ENCODE measurements at places on chromosomes 7 and 10. TPM values are rescaled to one million over a fixed set of nuclear protein-coding genes. Genes with fewer than 3 reads are reported as not detected.

Gene PRF1
- total RNA-seq, result 32.3 TPM

Gene PTPRZ1
- 3.6 TPM for total RNA-seq

Gene VWDE
- total RNA-seq, result 0.90 TPM

Gene CFAP69
- 3.0 TPM for total RNA-seq

Gene EZH2
- 3.7 TPM for total RNA-seq

Gene PRKAR2B
- 7.9 TPM for total RNA-seq

Gene GIMAP2
- total RNA-seq, result 33.0 TPM

Gene OPALIN
- total RNA-seq, result not detected

Gene SLC26A5
- total RNA-seq, result 1.9 TPM

- no peak for DNase-seq
These were observed 7.3 kb downstream of the AASS start for GRCh38 chr7:122136639-122137245.

DNA sequence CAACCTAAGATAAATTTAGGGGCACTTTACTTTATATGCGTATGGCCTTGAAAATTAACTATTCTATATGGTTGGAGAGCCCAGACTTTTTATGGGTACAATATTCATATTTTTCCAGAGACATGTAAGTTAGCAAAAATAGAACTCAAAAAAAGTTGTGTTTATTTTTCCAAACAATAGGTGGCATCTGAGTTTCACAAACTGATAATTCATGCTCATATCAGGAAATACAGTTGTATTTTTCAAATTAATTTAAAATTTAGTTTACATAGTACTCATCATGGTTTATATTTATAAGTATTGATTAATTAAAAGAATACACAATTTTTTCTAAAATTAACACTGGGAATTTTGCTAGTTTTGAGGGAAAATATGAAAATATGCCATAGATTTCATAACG lies 34.6 kb downstream of the ANKRD7 start:
- DNase-seq, result no peak

DNA sequence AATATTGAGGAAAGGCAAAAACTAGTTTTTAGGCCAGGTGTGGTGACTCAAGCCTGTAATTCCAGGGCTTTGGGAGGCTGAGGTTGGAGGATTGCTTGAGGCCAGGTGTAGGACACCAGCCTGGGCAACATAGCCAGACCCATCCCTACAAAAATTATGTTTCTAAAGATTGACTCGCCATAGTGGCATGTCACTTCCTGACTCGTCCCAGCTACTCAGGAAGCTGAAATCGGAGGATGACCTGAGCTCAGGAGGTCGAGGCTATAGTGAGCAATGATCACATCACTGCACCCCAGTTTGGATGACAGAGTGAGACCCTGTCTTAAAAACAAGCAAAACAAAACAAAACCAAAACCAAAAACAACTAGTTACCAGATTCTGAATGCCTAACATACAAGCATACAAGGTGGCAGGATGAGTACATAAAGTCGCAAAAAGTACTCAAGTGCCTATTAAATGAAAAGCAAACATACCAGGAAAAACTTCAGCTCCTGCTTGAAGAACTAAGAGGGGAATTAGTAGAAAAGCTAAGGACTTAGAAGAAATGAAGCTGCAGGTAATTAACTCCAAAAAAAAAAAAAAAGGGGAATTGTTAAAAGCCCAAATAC lies 14.1 kb downstream of the ZNF398 start:
- no peak for DNase-seq

GRCh38 chr7:74722153-74722552 lies 51.7 kb upstream of the NCF1 start:
- DNase-seq, result no peak

DNA sequence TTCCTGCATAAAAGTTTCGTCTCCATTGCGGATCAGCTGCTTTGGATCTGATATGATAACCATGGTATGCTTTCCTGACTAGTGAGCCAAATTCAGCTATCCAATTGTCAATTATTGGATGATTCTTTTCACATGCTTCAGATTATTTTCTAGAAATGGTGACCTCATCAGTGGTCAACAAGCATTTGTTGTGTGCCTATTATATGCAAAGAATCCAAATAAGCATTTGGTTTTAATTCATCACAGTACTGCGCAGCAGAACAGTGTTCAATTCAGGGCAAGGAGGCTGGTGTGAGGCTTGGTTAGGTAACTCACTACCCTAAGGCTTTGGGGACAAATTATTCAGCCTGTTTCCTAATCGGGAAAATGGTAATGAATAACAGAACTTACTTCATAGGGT lies 200.5 kb downstream of the SKAP2 start:
- no peak for DNase-seq

GRCh38 chr7:81692146-81692905 lies 77.5 kb downstream of the HGF start:
- no peak for DNase-seq

DNA sequence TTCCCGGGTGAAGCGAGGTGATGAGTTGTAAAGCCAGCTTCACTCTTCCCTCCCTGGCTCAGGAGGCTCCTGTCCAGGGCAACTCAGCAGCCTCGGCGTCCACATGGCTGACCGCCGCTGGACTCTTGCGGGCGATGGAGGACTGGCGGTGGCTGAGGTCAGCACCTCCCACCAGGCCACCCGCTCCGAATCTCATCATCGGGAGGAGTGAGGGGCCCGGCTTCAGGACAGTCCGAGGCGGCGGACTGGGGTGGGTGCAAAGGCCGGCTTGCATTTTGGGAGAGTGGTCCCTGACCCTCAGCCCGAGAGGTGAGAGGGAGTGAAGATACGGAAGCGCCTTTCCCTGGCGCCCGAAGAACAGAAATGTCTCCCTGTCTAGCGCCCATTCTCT lies 759 bp downstream of the DNAJB12 start:
- DNase-seq, result peak; percentile 74

GRCh38 chr10:69239136-69239535 lies 19.0 kb downstream of the HKDC1 start:
- no peak for DNase-seq

DNA sequence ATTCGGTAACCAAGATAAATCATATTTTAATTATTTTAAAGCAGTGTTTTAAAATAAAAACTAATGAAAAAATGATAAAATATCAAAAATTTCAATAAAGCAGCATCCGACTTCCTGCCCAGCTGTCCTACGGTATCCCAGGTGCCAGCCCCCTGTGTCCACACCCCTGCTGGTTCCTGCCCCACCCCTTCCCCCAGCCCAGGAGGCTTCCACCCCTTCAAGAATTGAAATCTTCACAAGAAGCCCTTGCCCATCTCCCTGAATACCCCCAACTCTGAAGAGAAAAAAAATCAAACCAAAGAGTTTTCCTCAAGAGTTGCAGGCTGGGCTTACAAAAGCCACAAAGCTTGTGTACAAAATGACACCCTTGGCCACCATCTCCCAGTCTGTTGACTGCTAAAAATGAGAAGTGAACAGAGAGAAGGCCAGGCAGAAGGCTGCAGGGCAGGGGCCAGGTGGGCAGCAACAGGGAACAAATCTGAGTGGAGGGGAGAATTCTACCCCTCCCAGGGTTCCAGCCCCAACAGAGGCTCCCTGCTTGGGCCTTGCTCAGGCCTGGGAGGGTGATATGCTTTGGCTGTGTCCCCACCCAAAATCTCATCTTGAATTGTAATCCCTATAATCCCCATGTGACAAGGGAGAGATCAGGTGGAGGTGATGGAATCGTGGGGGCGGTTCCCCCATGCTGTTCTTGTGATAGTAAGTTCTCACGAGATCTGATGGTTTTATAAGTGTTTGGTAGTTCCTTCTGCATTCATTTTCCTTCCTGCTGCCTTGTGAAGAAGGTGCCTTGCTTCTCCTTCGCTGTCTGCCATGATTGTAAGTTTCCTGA lies 14.5 kb downstream of the GPRIN2 start:
- peak; percentile 63 for DNase-seq

DNA sequence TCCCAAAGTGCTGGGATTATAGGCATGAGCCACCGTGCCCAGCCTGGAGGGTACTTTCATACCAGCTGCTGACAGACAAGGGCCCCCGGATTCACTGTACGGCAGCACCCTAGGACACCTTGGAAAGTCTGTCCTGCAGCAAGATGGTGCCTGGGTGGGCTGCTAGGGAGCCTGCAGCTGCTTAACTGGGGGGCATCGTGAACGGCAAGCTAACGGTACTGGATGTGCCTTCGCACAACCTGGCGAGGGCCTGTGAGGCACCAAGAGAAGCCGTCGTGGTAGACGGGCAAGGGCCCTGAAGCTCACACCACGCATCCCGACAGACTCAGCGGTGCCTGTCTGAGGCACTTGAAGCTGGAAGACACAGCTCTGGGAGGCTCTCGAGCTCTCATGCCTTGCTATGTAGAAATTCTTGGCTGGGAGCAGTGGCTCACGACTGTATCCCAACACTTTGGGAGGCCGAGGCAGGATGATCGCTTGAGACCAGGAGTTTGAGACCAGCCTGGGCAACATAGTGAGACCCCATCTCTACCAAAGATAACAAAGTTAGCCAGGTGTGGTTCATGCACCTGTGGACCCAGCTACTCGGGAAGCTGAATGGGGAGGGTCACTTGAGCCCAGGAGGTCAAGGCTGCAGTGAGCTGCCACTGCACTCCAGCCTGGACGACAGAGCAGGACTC lies 9.4 kb downstream of the BRAT1 start:
- DNase-seq, result peak; percentile 45

GRCh38 chr7:30526163-30526562 lies 21.5 kb upstream of the GGCT start:
- DNase-seq, result no peak

DNA sequence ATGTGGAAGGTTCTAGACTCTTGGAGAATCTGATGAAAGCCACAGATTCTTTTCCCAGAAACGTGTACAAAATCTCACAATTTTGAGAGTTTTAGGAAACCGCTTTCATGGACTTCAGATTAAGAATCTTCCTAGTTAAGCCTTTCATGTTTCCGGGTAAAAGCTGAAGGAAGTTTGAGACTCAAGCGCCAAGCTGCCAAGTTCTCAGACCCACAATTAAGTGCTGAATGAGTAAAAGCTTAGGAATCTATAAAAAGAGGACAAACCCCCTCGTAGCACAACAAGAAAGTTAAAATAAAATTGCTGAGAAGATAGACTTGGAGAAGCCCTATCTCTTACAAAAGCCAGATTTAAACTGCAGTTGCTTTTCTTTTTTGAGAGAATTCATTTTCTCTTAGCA lies 99.6 kb downstream of the ST8SIA6 start:
- no peak for DNase-seq

- no peak for DNase-seq
These were observed at the start of gene TMEM196 for GRCh38 chr7:19772841-19773760. Gene TMEM196 (minus strand): TSS chr7:19773617. CDS start chr7:19772696, 921 bp downstream.

DNA sequence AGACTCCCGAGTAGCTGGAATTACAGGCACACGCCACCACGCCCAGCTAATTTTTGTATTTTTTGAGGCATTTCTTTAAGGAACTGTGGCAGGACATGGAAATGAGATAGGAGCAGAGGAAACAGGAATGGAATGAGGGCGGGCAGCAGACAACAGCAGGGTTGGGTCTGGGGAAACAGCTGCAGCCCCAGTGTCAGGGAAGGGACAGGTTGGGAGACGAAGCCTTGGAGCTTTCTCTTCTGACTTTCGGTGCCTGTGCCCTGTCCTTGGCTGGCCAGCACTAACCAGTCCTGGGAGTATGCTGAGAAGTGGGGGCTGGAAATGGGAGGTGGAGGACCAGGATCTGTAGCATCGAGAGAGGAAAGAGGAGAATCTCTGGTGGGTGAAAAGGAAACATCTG lies 47.4 kb downstream of the ATOH7 start:
- no peak for DNase-seq

GRCh38 chr10:126042354-126042753 lies 146.0 kb downstream of the FANK1 start:
- no peak for DNase-seq

DNA sequence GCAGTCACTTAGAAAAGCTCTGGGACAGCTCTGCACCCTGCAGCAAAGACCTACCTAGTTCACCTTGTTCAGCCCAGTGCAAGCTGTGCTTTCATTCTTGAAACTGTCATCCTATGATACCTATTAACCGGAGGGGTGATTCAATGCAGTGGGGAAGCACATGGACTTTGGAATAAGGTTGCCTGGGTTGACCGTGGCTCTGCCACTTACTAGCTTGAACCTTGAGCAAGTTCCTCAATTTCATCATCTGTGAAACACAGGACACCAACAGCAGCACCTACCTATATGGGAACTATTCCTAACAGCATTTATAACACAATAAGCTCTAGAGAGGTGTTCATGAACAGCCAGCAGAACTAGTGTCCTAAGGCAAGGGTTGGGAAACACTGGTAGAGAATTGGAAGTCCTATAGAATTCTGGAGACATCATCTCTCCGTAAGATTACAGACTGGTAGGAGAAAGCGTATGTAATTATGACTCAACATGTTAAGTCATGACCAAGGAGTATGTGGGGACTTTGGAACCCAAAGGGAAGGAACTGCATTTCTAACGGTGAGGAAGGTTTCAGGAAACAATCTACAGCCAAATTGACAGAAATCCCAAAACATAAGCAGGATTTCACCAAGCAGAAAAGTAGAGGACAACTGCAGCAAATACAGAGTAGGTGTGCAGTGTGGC lies 270.0 kb downstream of the USP6NL start:
- no peak for DNase-seq

DNA sequence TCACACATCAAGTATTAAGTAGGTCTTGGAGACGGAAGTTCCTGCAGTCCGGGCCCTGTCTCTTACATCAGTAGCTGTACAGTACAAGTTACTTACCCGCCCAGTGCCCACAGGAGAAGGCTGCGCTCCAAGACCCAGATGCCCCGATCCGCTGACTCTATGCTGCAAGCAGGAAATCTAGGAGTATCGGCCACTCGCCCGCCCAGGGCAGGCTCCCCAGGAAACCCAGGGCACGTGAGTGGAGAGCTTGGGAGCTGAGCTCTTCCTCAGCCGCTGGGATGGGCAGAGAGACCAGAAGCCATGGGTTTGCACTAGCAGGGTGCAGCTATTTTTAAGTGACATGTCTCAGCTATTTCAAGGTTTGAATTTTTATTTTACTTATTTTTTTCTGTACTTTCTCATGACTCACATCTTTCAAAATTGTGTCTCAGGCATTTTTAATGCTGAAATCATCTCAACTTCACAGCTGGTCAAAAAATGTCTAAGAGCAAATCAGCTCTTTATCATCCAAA lies 1.9 kb upstream of the GPER1 start:
- no peak for DNase-seq

DNA sequence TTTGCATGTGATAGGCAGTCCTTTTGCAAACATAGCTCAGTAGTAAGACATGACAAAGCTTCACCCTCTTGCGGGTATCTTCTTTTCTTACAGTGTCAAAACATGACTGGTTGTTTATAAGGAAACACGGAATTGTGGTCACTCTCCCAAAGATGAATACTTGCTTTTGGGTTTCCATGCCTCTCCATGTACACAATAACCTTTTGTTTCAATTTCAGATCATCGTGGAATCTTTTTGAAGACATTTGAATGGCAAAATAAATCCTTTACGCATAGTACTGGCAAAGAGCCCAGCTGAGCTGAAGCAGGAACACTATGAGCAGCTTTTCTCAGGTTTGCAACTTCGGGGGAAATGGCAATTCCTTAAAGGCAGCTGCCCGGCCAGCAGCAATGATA lies 156.8 kb upstream of the FRMD4A start:
- no peak for DNase-seq

GRCh38 chr7:144009361-144009760 lies 9.2 kb downstream of the OR6B1 start:
- no peak for DNase-seq
